HFFc6 (cell line): ENCODE measurements at places on chromosomes 12 and 14. TPM values are rescaled to one million over a fixed set of nuclear protein-coding genes. Genes with fewer than 3 reads are reported as not detected.

SLC25A47 gene
- not detected in 3 replicates for total RNA-seq

HOTAIR gene
- total RNA-seq: 0.18 to 3.4 TPM (median 0.30 TPM) in 3 replicates

GPR33 gene
- total RNA-seq: not detected in 3 replicates

COL2A1 gene
- total RNA-seq: not detected in 3 replicates

KRT72 gene
- total RNA-seq: not detected in 3 replicates

SLC6A15 gene
- total RNA-seq: 0.31 TPM in 1 of 2 replicates, not detected in the other

DNA sequence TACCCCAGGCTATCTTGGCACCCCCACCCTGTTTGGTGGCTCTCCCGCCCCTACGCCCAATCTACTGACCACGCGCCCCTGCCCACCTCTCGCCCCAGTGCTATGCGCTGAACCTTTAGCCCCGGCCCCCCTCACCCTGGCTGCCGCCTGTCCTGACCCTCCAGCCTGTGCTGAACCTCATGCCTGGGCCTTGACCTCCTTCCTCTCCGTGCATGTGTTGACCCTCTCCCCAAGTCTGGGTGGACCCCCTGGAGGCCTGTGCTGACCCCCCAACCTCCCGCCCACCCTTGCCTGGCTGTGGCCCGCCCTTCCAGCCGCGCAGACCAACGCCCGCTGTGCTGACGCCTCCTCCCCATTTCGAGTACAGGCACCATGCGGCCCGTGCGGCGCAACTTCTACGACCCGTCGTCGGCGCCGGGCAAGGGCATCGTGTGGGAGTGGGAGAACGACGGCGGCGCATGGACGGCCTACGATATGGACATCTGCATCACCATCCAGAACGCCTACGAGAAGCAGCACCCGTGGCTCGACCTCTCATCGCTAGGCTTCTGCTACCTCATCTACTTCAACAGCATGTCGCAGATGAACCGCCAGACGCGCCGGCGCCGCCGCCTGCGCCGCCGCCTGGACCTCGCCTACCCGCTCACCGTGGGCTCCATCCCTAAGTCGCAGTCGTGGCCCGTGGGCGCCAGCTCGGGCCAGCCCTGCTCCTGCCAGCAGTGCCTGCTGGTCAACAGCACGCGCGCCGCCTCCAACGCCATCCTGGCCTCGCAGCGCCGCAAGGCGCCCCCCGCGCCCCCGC, 20.7 kb downstream of the DTX1 start:
- no peak overlapping the region for H3K4me3 ChIP-seq
- peaks cover 29% of the 10 kb centered on the region for H3K27me3 ChIP-seq
- H3K27ac ChIP-seq: no peak overlapping the region
- no peak for DNase-seq
- H3K4me1 ChIP-seq: peaks cover 2% of the 10 kb centered on the region
- no peaks in the 10 kb centered on the region for H3K36me3 ChIP-seq

GRCh38 chr12:31234955-31235867, 90.7 kb downstream of the SINHCAF start:
- no peak overlapping the region; the same call in 1 of the 2 replicates for H3K4me3 ChIP-seq
- no peak overlapping the region for H3K27ac ChIP-seq
- H3K36me3 ChIP-seq: no peaks in the 10 kb centered on the region
- no peaks in the 10 kb centered on the region for H3K4me1 ChIP-seq
- DNase-seq: peak; percentile 38

GRCh38 chr12:1325666-1326065, 268.7 kb downstream of the FBXL14 start:
- H3K4me1 ChIP-seq: 0 out of 2 replicates have a peak, but pooled peaks cover 6% of the 10 kb centered on the region
- H3K4me3 ChIP-seq: no peak overlapping the region
- H3K27ac ChIP-seq: no peak overlapping the region
- no peaks in the 10 kb centered on the region; the same call in 1 of the 2 replicates for H3K27me3 ChIP-seq
- DNase-seq: no peak
- no peaks in the 10 kb centered on the region for H3K36me3 ChIP-seq

DNA sequence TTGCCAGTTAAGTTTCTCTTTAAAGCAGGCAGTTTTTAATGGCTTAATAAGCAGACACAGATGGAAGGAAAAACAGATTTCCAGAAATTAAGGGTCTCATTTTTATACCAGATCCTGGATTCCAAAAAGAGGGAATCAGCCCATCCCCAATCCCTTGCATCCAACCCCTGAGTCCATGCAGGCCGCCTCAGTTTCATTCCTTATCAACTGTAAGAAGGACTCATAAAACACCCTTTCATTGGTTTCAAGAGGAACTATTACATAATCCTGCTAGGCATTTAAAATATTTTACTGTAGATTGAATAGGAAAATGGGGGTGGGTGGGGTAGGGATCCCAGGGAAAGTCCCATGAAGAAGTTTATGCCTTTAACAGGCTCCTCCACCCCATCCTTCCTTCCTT, 9.4 kb downstream of the CCDC184 start:
- H3K4me1 ChIP-seq: peaks cover 50% of the 10 kb centered on the region
- H3K27ac ChIP-seq: no peak overlapping the region
- no peak overlapping the region for H3K4me3 ChIP-seq

GRCh38 chr14:77667331-77667730, 40.5 kb downstream of the ALKBH1 start:
- no peak for DNase-seq
- no peak overlapping the region for H3K27ac ChIP-seq
- no peaks in the 10 kb centered on the region for H3K27me3 ChIP-seq
- no peak overlapping the region for H3K4me3 ChIP-seq

- no peak overlapping the region for H3K27ac ChIP-seq
- DNase-seq: no peak
- no peaks in the 10 kb centered on the region for H3K27me3 ChIP-seq
- no peaks in the 10 kb centered on the region for H3K36me3 ChIP-seq
- no peak overlapping the region for H3K4me3 ChIP-seq
These were observed 40.5 kb downstream of the CD163L1 start for GRCh38 chr12:7403466-7403865.

DNA sequence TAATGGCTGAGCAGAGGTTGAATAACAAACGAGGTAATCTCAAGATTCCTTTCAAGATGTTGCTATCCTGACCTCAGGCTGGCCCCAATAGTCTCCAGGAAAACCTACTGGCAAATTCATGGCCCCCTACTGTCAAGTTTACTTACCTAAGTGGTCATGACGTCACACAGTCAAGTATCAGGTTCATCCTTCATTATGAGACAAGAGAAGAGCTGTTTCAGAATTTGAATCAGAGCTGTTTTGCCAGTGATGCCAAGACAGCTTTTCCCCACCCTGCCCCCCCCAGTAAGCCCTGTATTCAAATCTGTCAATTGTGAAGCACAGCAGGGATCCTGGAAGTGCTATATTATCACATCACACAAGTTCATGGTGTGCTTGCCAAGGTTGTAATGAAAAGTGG, 509.6 kb downstream of the NOVA1 start:
- DNase-seq: no peak
- no peaks in the 10 kb centered on the region for H3K4me1 ChIP-seq
- H3K36me3 ChIP-seq: no peaks in the 10 kb centered on the region; the same call in 1 of the 2 replicates
- H3K27me3 ChIP-seq: no peaks in the 10 kb centered on the region
- H3K27ac ChIP-seq: no peak overlapping the region
- H3K4me3 ChIP-seq: no peak overlapping the region

- no peak for DNase-seq
- H3K27me3 ChIP-seq: peaks cover 10% of the 10 kb centered on the region
- H3K36me3 ChIP-seq: no peaks in the 10 kb centered on the region
- no peak overlapping the region for H3K27ac ChIP-seq
These were observed 56.8 kb upstream of the PARP11 start for GRCh38 chr12:3929875-3930615.

DNA sequence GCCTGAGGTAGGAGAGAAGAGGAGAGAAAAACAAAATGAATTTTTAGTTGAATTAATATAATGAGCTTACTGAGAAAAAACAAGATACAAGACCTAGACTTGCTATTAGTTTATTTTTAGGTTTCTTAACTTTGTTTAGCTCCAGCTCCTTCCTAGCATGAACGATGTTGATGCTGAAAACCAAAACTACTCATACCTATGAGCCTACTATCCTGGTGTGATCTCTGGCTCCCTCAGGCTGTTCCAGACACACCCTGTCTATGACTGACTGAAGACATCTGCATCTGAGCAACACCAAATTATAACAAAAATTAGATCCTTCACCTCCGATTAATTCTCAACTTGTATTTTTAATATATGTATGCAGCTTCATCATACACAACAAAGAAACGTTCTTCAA, 190.4 kb downstream of the SLC5A8 start:
- H3K27ac ChIP-seq: peak overlapping the region; percentile 40; the same call in 1 of the 2 replicates
- H3K4me3 ChIP-seq: no peak overlapping the region; the same call in 1 of the 2 replicates
- peaks cover 17% of the 10 kb centered on the region for H3K36me3 ChIP-seq
- peaks cover 61% of the 10 kb centered on the region for H3K4me1 ChIP-seq
- no peaks in the 10 kb centered on the region for H3K27me3 ChIP-seq
- DNase-seq: no peak

DNA sequence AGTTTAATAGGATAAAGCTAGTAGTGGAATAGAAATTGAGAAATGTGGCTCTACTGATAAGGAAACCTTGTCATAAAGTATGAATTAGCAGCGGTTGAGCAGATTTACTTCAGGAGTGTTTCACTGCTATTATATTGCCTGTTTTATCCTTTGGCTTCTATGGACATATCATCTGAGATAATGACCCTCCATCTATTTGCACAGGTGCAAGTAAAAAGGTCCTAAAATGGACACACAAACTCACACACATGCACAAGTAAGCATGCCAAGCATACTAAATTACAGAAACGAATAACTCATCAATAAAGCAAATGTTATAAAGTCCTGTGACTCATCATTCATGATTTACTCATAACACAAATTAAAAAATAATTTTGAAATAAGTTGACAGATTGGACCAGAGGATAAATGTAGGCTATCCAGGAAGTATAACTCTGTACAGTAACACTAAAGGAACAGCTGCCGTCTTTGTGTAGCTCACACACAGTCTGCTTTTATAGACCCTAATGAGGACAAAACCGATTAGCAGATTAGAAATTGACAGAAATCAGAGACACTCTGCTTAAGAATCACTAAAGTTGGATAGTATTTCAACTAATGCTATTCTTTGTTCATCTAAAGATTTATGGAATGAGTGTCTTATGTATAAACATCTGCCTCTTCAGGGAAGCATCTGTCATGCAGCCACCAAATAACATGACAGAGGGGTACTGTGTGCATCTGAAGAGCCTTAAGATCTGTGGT, 73.9 kb downstream of the SYT1 start:
- DNase-seq: no peak
- no peaks in the 10 kb centered on the region for H3K4me1 ChIP-seq
- H3K27ac ChIP-seq: no peak overlapping the region
- H3K36me3 ChIP-seq: peaks cover 11% of the 10 kb centered on the region; the same call in 1 of the 2 replicates
- H3K4me3 ChIP-seq: no peak overlapping the region

DNA sequence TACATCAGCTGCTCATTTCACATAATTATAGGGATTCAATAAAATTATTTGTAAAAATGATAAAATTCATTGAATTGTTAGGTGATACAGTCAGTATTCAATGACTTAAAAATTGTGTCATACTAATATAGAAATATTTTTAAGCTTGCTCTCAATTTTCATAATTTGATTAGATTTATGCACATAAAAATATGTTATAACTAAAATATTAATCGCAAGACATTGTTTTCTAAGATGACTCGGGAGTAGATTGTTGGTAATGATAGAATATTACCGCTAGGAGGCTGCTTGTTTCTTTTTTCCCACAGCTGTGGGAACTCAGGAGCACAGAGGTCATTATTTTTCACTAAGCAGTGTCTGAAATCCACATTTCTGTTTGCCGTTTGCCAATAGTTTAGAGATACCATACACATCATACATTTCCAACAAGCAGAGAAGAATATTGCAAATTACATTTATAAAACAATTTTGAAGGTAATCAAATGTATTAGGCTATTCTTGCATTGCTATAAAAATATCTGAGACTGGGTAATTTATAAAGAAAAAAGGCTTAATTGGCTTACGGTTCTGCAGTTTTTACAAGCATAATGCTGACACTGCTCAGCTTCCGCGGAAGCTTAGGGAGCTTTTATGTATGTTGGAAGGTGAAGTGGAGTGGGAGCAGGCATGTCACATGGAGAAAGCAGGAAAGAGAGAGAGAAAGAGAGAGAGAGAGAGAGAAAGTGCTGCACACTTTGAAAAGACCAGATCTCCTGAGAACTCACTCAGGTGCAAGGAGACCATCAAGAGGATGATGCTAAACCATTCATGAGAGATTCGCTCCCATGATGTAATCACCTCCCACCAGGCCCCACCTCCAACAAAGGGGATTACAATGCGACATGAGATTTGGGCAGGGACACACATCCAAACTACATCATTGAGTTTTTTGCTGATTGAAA, 9.2 kb downstream of the CD69 start:
- no peak overlapping the region for H3K27ac ChIP-seq
- DNase-seq: peak; percentile 34
- H3K36me3 ChIP-seq: no peaks in the 10 kb centered on the region
- H3K27me3 ChIP-seq: no peaks in the 10 kb centered on the region; the same call in 1 of the 2 replicates
- peaks cover 7% of the 10 kb centered on the region; the same call in 1 of the 2 replicates for H3K4me1 ChIP-seq

DNA sequence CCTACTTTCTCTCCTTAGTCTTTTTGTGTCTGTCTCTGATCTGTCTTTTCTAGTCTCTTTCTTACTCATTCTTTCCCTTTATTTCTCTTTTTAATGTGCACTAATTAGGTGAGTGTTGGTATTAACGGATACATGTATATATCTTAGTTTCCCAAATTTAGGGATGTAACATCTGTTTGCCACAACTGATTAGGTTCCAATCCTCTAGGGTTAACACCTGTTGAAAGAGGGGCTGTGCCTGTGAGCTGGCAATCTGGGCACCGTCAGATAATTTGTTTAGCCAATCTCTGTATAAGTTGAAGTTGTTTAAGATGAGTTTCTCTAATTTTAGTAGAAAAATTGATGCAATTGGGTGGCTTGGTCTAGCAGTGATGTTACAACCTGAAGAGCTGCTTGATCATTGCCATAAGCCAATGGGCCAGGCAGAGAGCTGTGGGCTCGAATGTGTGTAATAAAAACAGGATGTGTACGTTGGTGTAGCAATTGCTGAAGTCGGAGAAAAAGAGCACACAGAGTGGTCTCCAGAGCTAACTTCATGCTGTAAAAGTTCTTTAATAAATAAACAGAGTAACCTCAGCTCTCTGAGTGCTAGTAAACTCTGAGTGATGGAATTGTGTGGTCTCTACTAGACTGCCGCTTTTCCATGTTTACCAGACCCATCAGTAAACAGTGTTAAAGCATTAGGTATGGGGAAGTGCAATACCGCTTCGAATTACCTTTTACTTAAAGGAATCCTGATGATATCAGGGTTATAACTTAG, 18.3 kb upstream of the LYZ start:
- peaks cover 11% of the 10 kb centered on the region; the same call in 1 of the 2 replicates for H3K4me1 ChIP-seq
- DNase-seq: no peak
- H3K27ac ChIP-seq: no peak overlapping the region
- no peaks in the 10 kb centered on the region for H3K36me3 ChIP-seq
- H3K27me3 ChIP-seq: peaks cover 38% of the 10 kb centered on the region
